ENCODE measurements at places on chromosomes 3 and 15.

- DNase-seq, result no peak
These were observed 243.5 kb downstream of the NFKBIZ start for GRCh38 chr3:102092617-102093466.

- no peak for DNase-seq
These were observed 36.7 kb downstream of the CIP2A start for GRCh38 chr3:108552267-108553159.

GRCh38 chr3:126487151-126487771 is 11.6 kb upstream of the ZXDC start:
- no peak for DNase-seq

DNA sequence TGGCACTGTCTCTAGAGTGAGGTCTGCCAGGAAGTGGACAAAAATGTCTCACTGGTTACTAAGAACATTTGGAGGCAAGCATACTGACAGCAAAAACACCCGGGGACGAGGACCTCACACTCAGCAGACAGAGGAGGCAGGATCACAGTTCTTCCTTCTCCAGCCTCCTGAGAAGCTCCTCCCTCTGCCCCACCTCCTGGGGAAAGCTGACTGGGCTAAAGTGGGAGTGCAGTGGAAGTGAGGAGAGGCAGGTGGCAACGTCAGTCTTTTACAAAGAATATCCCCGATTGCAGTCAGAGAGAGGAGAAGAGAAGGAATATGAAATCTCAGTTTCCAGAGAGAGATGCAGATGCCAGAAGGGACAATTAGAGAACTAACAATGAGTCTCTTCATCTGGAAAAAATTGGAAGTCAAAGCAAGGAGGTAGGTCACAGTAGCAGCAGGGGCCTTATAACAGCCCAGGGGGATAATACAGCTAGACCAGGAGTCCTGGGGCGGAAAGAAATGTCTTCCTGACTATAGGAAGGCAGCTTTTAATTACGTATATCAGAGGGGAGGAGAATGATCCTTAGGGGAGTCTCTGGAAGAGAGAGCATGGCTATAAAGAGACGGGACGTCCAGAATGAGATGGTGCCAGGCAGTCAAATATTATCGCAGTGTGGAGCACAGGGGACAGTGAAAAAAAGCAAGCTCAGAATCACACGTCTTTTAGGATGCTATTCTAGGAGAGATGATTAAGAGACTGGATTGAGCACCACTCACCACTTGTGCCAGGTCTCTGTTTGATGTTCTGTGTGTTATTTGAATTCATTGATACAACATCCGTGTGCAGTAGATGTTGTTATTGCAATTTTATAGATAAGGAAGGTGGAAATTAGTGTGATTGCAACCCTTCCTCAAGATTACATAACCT is 47.2 kb downstream of the LEO1 start:
- DNase-seq, result no peak

- DNase-seq, result no peak
These were observed 294.3 kb downstream of the CNTN4 start for GRCh38 chr3:2392981-2393380.

DNA sequence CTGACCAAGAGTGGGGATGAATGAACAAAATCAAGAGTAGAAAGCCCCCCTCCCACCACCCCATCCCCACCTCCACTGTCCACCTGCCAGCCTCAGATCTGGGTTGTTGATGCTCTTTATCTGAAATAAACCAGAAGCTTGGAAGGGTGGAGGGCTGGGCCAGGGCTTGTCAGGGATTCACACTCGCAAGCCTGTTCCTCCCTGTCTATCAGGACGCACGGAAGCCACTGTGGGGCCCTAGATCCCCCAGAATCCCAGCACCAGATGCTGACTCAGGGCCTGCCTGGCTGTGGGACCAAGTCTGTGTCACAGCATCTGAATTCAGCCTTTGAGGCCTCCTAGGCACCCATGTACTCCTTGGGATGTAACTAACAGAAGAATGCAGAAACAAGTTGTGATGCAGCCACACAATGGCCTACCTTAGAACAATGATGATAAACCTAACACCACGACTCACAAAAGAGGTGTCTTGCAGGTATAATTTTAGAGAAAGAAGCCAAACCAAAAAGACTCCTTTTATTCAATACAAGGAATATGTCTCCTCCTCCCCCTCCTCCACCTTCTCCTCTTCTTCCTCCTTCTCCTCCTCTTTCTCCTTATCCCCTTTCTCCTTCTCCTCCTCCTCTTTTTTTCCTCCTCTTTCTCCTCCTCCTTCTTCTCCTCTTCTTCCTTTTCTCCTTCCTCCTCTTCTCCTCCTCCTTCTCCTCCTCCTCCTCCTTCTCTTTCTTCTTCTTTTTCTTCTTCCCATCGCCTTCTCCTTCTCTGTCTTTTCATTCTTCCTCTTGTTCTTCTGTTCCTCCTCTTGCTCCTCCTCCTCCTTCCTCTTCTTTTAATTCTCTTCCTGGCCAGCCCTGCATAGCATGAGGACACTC is 234.7 kb downstream of the PLCL2 start:
- DNase-seq, result no peak

DNA sequence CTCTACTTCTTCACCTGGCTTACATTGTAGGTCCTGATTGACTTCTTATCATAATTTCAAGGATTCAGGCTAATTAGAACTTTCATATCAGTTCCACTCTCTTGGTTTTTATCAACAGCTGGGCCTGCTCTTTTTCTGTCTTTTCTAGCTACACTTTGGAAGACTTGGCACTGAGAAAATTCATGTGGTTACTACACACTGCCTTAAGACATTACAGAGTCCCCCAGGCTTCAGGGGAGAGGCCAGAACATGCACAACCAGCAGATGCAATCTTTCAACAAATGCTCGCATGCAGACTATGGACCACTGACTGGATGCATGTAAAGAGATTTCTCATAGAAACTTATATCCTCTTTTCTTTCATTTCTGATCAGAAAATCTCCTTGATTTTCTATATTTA is 423.5 kb downstream of the TUSC7 start:
- DNase-seq, result no peak

DNA sequence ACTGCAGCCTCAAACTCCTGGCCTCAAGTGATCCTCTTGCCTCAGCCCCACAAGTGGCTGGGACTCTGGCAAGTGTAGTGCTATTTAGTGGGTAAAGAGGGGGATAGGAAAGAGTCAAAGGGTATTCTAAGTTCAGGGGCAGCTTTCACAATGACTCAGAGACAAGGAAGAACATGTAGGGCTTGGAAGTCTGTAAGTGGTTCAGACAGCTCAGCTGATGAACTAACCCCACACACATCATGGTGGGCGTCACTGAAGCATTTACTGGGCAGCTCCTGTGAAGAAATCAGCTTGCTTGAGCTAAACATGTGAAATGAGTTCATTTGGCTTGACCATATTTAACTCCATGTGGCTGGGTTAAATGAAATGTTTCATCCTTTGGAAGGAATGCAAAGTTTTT is 34.6 kb upstream of the THSD4 start:
- no peak for DNase-seq

GRCh38 chr3:149593418-149594160 is 64.2 kb downstream of the WWTR1 start:
- no peak for DNase-seq

- no peak for DNase-seq
These were observed 20.2 kb downstream of the SEMA6D start for GRCh38 chr15:47737477-47737876.

DNA sequence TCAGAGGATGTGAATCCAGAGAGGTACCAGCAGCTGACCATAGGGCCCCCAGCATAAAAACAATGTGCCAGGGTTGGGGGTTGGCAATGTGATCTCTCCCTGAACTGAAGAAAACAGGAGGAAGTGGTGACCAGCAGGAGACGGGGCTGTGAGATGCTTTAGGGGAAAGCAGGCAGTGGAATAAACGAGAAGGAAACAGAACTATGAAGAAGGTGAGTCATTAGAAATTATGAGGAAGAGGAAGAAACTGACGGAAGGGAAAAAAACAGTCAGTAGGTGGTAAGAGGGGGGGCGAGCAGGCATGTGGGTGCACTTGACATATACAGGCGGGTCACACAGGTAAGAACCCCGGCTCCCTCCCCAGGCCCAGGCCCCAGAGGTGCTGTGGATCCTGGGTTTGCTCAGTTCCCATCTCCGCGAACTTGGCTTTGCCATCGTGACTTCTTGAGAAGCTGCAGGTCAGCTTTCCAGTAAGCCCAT is 42.2 kb upstream of the B3GNT5 start:
- peak; percentile 53 for DNase-seq

DNA sequence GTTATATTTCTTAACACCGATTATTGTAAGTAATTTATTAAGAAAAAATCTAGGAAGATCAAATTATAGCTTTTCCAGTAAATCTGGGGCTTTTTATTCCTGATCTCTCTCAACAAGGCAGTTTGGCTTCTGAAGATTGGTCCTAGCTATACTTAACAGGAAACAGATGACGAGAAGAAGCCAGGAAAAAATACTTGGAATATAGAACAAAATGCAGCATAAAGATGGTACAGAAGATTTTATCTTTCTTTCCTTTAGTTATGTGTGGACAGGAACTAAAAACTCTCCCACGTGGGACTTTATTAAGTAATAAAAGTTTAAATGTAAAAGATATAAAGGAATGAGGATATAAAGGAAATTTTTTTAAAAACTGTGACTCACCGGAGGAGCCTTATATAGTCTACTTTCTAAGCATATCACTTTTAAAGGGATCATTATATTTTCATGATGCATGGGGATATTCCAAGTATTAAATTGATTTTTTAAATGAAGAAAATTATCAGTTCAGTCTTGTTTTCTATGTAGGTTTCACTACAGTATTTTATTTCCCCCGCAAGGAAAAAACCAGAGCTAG is 8.2 kb downstream of the B3GNT5 start:
- no peak for DNase-seq

DNA sequence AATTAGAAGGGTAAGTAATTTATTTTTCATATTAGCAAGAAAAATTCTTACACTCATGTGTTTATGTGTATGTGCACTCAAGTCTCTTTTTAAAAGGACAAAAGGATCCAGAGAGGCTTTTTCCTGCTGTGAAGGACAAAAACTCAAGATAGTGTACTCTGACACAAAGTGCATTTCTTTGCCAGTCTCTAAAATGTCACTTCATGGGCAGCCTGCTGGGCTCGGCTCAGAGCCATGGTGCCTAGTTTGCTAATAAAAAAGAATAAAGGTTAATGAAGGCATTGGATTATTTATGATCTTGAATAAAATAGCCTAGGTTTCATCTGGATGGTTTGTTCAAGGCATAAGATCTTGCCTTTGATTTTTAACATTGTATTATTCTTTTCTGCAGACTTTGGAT is 989.0 kb downstream of the TBL1XR1 start:
- DNase-seq, result no peak

- no peak for DNase-seq
These were observed 57.0 kb downstream of the KLF15 start for GRCh38 chr3:126300001-126300760.

DNA sequence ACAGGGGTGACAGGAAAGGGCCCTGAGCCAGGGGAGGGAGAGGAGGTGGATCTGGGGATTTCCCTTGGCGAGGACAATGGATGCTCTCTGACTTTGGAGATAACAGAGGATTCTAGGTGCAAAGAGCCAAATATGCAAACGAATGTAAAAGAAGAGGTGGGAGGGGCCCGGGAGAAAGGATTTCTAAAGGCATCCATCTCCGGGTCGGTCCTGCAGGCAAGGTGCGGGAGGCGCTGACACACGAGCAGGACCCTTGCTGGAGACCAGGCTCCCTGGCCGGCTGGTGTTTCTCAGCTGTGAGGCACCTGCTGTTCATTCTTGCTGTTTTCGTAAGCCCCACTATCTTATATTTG is 115.2 kb upstream of the TLE3 start:
- no peak for DNase-seq

Data from stimulated activated CD4-positive, alpha-beta T cell treated with anti-CD3 and anti-CD28 coated beads, Interleukin-2, amount 100 ng/mL, for 24 hours (primary cell).